ENCODE measurements at places on chromosomes 4 and X.

DNA sequence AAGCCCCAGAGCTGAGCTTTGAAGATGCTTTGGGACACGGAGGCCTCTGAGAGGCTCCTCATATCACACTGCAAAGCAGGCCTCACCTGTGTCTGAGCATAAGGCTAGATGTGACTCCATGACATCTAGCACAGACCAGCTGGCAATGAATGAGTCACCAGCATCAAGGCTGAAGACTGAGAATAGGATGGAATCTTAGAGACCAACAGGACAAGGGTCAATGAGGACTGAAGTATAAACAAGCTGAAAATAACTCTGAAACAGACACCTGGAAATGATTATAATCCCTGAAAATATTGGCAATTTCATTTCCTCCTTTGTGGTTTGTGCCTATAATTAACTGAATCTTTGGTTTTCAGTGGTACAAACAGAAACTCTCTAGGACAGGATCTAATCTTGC is 87.1 kb upstream of the PRPS1 start:
- no peak for DNase-seq

DNA sequence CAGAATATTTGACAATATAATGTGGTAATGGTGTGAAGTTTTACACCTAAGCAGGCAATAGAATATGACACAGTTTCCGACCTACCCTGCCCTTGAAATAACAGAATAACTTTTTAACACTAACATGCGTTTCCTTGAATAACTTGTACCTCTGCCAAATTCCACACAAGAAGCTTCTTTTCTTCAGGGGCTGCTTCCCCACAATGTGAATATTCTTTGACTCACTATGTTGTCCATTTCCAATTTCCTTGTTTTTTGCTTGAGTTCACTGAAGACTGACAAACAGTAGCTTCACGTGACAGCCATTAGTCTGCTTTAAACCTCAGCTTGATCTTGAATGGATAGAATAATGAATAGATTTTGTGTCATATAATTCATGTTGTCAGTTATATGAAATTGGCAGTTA is 14.3 kb downstream of the SHROOM3 start:
- no peak for DNase-seq

GRCh38 chrX:12115377-12115776 is 22.9 kb upstream of the FRMPD4 start:
- DNase-seq = no peak

DNA sequence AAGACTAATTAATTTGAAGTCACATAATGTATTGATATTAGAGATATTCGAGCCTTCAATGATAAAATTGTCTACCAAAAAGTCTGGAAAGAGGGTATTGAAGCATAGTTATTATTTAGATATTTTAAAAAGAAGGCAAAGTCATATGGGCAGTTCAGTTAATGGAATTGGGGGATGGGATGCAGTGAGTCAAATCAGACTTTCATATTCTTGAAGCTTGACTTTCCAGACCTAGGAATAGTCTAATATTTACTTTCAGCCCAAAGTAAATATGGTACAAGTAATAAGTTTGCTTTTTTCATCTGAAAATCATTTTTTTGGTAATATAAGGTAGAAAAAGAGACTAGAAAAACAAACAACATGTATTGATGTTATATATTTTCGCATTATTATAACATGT is 2017.8 kb downstream of the C4orf33 start:
- no peak for DNase-seq

DNA sequence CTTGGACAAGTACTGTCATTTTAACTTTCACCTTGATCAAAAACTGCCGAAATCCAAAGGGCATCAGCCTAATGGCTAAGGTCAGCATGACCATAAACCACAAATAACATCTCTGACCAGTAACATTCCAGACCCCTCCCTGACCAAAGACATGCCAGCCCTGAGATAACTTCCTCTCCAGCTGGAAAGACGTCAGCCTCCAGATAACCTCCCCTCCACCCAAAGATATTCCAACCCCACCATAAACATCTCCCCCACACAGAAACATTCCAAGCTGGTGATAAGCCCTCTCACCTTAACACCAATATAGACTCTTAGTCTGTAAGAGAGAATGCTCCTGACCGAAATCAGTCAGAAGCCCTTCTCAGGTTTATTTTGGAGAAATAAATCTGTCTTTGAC is 7.4 kb downstream of the PPP1R2C start:
- no peak for DNase-seq

GRCh38 chrX:115409551-115409950 is 120.0 kb downstream of the LUZP4 start:
- DNase-seq = no peak

DNA sequence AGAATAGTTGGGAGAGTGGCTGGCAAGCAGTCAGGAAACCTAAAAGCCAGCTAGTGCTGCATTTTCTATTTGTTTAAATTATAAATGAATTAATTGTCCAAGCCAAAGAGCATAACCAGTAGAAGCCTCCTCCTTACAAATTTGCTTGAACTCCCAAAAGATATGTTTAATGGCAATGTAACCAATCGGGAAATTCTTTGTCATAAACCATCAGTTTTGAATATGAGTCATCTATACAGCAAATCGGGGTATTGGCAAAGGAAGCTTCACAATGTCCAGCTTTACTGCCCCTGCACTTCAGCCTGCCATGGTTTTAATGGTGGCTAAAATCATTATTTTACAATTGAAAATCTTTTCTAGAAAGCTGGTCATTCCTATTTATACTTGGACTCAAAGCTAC is 216.6 kb downstream of the SHROOM3 start:
- no peak for DNase-seq

- DNase-seq = no peak
These were observed 28.2 kb downstream of the FAM149A start for GRCh38 chr4:186132577-186133242.

DNA sequence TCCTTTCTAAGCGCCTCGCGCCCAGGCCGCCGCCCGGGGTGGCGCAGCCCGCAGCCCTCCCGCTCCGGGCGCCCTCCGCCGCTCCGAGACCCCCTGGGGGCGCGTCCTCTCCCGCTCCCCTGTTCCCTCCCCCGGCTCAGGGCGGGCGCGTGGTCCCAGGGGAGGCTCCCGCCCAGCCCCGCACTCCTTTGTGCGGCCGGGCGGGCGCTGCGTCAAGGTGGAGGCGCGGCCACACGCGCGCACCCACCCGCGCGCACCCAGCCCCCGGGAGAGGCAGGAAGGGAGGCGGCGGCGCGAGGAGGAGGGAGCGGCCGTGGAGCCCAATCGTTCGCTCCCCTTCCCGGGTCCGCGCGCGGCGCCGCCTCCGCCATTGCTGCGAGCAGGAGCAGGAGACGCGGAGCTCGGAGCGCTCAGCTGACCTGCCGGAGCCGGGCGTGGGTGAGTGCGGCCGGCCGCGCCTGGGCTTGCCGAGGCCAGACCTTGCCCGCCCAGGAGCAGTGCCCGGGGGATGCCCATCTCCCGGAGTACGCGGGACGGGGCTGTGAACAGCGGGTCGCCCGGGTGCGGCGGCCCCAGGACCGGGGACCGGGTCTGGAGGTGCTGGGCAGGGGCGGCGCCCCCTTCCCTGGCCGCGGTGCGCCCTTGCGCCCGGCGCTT is at the start of gene NSG1:
TSS of gene NSG1 (plus strand) at position 367 of the 657 bp plus-strand sequence. CDS start 528 bp downstream, outside the sequence.
- DNase-seq = no peak

- DNase-seq = no peak
These were observed 76.2 kb downstream of the MTMR1 start for GRCh38 chrX:150769408-150769807.

DNA sequence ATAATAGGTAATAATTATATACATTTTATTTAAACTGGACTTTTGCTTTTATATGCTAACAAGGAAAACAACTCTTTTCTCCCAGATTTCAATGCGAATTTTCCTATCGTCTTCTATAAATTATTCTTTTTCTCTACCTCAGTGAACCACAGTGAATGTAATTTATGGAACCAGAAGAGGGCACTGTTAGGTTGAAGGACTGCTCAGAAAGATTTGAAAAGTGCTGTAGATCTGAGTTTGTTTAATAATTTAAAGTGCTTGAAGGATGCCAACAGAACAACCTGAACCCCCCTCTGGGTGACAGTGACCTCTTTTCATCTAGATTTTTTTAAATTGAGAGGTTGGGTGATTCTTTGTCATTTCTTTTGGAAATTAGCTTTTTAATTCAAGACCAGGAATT is 54.9 kb downstream of the PHOX2B start:
- DNase-seq = no peak

- no peak for DNase-seq
These were observed 40.4 kb upstream of the PPP1R2C start for GRCh38 chrX:42818151-42818921.

- no peak for DNase-seq
These were observed 48.5 kb downstream of the PRKX start for GRCh38 chrX:3664921-3665320.

DNA sequence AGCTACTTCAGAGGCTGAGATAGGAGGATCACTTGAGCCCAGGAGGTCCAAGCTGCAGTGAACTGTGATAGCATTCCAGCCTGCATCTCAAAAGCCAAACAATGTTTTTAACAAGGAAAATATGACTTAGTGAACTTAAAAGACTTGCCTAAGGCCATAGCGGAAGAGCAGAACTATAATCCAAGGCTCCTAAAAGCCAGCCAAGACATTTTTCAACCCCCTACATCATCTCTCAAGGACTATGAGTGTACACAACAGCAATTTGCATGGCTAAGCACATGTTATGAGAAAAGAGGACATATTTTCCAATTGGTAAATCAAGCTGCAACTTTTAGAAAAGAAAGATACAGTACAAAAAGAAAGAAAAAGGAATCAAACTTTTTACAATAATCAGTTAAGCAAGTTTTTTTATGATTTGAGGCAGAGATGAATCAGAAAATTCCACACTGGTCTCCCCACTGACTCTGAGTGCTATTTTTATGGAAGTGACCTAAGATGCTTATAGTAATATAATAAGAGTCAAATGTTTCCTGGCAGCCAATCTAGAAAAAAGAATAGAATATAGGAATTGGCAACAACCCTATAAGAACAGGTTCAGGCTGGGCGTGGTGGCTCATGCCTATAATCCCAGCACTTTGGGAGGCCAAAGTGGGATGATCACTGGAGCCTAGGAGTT is 9.8 kb upstream of the ACOT9 start:
- DNase-seq = no peak

GRCh38 chr4:9685692-9686091 is 95.7 kb upstream of the DRD5 start:
- no peak for DNase-seq

DNA sequence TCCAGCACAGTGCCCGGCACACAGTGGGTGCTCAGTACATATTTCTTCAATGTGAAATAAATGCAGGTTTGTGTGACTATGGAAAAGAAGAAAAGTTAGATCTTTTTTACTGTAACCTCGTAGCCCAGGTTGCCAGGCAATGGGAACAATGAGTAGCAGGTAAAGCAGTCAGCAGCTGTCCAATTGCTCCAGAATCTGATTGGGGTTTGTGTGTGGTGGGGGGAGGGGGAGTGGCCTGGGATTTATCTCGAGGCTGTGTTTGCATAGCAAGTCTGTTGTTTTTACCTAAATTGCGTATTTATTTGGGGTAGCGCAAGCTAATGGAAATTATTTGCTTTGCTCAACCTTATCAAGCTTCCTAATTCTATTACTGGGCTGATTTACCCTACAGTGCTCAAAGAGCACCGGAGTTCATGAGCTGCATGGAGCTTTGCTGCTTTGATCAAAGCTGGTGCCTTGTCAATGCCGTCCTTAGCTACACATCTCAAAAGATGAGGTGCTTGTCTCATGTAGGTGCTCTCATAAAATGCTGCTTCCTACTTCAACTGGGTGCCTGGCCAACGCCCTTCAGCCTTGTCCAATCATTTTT is 145.0 kb upstream of the DGKK start:
- no peak for DNase-seq

Data from bone marrow (tissue), 2 donors.